ENCODE measurements at places on chromosomes 12 and 14.

- DNase-seq: no peak
These were observed 298.8 kb upstream of the TBX3 start for GRCh38 chr12:114982760-114983159.

DNA sequence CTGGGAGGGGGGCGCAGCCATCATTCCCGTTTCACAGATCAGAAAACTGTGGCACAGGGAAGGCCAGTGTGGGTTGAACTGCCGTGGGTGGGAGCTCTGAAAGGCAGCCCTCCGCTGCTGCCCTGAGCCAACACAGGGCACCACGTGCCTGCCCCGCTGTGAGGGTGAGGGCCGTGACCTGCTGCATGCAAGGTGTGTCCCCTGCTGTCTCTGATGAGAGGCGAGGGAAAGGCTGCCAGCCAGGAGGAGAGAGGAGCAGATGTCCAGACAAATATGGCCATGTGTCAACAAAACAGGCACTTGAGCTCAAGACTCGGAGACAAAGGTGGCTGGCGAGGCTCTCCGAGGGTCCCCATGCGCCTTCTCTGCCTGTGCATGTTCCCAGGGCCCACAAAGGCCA is 108.8 kb downstream of the RBM19 start:
- no peak for DNase-seq

- no peak for DNase-seq
These were observed 15.1 kb upstream of the SLC38A2 start for GRCh38 chr12:46387670-46388069.

- DNase-seq: peak; percentile 20
These were observed 243.1 kb upstream of the PWP1 start for GRCh38 chr12:107442326-107442987.

DNA sequence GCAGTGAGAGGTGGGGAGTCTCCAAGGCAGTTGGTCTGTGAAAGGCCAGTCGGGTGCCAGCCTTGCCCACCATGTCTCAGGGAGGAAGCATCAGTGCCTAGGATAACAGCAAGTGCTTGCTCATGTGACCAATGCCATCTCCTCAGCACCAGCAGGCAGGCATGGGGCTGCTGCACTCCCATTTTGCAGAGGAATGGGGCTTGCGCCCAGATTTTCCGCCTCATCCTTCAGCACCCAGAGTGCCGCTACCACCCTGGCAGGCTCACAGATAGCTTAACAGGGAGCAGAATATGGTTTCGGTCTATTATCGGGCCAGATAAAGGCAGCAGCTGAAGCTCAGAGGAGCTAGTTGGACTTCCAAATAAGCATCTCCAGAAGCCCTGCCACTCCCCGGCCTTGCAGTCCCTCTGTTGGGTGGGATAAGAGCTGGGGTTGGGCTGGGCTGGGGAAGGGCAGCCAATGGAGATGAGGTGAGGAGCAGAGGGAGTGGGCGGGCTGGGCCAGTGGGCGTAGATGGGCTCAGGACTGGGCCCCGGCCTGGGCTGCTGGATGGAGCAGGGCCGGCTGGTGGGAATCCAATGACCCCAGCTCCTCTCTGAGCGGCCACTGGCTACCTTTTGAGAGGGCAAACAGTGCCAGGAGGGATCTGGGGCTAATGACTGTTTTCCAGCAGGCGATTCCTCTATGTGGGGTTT is 8.4 kb upstream of the KRT80 start:
- no peak for DNase-seq

- DNase-seq: no peak
These were observed 46.5 kb upstream of the ABCC9 start for GRCh38 chr12:21987755-21988154.

GRCh38 chr14:96649327-96649601 is 147.1 kb downstream of the PAPOLA start:
- no peak for DNase-seq

DNA sequence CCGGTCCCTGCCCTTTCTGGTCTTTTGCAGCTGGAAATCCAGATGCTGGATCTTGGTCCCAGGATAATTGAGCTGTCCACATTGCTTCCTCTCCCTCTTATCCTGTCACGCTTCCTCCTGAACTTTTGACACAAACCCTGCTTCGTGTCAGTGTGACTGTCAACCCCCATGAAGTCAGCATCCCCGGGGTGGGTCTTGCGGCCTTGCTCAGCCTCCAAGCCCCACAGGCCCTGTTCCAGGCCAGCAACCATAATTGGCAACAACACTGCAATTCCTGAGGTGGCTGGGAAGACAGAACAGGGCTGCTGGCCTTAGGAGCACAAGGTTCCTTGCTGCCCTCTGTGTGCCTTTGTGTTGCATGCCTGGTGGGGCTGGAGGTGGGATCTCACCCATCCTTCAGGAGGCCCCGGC is 74.9 kb downstream of the NTF3 start:
- peak; percentile 56 for DNase-seq

- DNase-seq: peak; percentile 74
These were observed 153.9 kb downstream of the PRKCH start for GRCh38 chr14:61475316-61475715.

DNA sequence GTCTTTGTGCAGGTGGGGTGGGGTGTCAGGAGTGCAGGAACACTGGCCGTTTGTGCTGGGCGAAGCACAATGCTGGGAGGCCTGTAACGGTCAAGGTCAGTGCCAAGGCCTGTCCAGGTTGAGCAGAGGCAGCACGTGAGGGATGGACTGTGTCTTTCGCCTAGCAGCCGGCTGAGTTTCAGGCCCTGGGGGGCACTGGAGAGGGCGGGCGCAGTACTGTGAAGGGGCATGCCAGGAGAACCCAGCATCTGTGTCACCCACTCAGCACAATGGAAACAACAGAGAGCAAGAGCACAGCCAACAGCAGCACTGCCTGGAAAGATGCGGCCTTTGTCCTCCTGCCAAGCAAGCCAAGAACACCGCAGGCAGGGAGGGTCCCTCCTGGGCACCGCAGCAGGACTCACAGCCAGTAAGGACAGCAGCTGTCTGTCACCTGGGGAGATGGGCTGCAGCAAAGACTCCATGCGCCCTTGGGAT is 25.2 kb downstream of the SLC25A47 start:
- DNase-seq: no peak

DNA sequence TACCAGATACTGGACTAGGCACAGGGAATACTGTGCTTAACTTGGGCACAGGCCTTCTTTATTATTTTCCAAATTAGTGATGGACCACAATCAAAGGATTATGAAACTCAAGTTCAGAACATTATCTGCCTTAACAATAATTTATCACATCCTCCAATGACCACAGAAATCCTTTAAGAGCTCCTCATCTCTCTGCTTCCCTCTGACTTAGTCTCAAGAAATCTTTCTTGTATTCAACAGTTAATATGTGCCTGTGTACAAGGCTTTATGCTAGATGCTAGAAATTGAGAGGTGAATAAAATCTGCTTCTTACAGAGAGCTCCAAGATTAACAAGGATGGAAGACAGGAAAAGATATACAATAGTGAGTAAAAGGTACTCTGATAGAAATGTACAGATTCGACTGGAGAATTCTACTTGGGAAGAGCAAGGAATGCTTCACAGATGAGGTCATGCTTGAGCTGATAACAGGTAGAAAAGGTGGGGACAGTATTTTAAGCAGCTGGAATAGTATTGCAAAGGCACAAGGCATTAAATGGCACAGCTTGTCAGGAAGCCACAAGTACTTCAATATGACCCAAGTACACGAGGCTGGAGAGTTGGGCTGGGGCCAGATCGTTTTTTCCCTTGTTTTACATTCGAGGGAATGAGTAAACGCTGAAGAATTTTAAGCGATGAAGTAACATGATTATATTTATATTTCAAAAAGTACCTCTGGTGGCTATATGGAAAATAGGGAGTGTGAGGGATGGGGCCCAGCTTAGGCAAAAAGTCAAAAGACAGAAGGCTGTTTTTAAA is 55.1 kb upstream of the ARID2 start:
- peak; percentile 72 for DNase-seq

DNA sequence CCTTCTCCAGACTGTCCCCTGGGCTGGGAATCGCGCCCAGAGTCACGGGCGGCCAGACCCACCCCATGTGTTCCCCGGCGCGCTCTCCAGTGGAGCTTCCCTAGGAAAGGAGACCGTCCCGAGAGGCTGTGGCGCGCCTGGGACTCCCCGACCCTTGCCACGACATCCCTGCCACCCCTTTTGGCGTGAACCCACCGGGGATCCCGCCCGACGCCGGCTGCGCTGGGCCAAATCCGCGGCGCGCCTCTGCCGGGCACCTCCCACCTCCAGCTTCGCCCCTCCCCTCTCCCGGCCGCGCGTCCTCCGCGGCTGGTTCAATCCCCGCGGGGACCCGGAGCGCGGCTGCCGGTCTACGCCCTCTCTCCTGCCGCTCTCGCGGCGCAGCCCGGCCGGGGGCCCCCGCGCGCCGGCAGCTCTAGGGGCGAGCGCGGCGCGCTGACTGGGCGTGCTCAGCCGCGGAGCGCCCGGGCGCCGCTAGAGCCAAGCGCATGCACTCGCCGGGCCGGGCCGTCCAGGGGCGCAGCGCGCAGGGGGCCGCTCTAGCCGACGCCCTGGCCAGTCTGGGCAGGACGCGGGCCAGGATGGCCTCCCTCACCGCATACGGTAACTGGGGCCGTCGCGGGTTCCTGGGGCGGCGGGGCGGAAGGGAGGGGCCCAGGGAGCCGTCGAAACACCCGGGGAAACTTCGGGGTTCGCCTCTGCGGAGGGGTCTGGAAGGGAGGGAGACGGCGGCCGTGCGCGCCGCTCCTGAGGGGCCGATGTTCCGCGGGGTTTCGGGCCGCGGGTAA is 77.4 kb upstream of the ANO4 start:
- DNase-seq: peak; percentile 4

DNA sequence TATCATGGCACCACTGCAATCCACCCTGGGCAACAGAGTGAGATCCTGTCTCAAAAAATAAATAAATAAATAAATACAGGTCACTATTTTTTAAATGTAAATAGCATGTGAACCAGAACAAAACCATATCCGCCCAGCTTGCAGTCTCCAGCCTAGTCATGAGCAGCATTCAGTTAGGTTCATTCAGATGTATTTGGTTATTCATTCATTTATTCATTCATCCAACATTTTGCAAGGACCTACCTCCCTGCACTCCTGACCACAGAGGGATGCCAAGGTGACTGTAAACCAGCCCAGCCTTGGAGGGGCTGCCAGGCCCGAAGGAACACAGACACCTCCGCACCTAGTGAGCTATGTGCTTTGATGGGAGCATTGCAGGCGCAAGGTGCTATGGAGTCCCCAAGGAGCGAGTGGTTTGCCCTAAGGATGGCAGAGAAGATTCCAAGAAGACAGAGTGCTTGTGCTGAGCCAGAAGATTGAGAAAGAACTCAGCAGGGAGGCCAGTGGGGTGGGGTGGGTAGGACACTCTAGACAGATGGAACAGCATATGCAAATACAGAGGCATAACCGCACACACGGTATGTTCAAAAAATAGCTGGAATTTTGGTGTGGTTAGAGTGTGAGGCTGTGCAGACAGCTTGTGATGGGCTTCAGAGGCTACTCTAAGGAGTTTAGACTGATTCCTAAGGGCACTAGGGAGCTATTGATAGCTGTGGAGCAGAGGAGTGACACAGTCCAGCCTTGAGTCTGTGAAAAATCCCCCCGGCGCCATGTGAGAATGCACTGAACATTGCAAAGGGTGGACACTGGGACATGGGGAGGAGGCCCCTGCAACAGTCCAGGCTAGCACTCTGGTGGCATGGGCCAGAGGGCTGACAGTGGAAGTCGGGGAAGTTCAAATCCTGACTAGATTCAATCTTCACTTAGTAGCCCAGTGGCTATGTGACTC is 11.7 kb downstream of the DTX1 start:
- no peak for DNase-seq

DNA sequence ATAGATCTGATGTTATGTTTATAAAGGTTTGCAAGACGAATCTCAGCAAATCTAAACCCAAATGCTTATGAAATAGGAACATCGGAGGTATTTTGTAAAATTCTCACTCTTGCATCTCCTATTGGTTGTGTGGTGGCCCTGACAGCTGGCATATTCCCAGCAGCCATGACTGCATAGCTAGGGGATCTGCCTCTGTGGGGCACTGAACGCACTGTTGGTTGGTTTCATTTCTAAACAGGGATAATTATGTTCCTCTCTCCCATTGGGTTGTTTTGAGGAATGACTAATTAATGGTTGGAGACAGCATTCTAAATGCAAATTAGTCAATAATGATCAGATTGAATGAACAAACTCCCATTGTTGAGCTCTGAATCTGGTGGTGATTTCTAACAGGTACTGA is 2.7 kb upstream of the BEST3 start:
- no peak for DNase-seq

- no peak for DNase-seq
These were observed 26.8 kb downstream of the PYGL start for GRCh38 chr14:50917449-50917848.

GRCh38 chr12:66813137-66813892 is 134.4 kb upstream of the GRIP1 start:
- DNase-seq: no peak

- DNase-seq: no peak
These were observed 42.4 kb downstream of the CACNA2D4 start for GRCh38 chr12:1876086-1876485.

GRCh38 chr12:3604286-3604685 is 113.3 kb downstream of the PRMT8 start:
- no peak for DNase-seq

DNA sequence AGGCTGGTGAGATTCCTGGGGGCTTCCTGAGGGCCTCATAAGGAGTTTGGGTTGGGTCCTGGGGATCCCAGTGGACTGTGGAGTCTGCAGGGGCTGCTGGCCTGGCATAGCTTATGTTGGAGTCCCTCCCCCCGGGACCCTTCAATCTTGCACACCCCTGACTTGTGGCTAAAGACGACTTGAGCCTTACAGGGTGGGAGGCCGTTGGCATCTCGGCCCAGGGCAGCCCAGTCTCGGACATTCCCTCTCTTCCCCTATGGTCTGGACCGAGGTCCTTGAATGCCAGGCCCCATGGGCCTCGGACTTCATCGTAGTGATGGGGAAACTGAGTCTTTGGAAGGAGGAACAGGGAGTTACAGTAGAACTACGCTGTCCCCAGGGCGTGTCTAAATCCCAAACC is 12.5 kb downstream of the RTL1 start:
- no peak for DNase-seq

DNA sequence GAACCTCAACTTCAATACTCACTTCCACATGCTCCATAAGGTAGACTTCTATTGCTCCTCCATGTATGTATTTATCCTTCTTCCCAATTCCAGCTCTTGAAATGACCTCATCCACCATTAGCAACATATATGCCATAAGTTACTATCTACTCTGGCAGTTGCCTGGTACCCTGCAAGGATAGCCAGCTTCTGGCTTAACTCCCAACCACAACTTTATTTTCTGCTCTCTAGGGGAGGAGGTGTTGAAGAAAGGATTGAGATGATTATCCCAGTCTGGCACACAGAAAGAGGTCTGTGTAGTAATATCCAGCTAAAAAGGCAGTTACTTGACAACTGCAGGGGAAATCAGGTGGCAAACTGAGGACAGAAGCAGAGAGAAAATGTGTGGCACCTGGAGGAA is 71.5 kb upstream of the MDM1 start:
- peak; percentile 64 for DNase-seq

- no peak for DNase-seq
These were observed 6.3 kb upstream of the EVL start for GRCh38 chr14:100058777-100059437.

DNA sequence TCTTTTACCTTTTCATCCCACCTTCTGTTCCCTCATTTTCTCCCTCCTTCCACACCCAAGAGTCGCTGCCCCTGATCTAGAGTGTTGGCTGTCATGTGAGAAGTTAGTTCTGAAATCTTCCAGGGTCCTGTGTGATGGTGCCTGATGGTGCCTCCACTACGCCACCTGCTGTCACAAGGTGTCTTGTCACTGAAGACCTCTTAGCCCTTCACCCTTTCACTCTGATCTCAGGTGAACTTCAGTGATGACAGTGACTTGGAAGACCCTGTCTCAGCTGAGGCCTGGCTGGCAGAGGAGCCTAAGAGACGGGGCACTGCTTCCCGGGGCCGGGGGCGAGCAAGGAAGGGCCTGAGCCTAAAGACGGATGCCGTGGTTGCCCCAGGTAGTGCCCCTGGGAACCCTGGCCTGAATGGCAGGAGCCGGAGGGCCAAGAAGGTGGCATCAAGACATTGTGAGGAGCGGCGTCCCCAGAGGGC is 7.6 kb upstream of the PFDN5 start:
- DNase-seq: peak; percentile 60

Data from fibroblast of skin of scalp (primary cell).